ENCODE measurements at places on chromosomes 2 and 18.

- no peak for DNase-seq
These were observed 628 bp downstream of the SH2D6 start for GRCh38 chr2:85419009-85419675.

- no peak for DNase-seq
These were observed 88.8 kb downstream of the CDC42EP3 start for GRCh38 chr2:37582481-37583220.

DNA sequence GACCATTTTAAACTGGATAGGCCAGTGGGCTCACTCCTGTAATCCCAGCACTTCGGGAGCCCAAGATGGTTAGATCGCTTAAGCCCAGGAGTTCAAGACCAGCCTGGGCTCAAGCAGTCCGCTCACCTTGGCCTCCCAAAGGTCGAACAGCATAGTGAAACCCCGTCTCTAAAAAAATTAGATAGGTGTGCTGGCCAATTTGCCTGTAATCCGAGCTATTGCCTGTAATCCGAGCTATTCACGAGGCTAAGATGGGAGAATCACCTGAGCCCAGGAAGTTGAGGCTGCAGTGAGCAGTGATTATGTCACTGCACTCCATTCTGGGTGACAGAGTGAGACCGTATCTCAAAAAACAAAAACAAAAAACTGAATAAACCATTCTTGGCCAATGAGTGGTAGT lies 52.6 kb upstream of the EMILIN2 start:
- DNase-seq: no peak

DNA sequence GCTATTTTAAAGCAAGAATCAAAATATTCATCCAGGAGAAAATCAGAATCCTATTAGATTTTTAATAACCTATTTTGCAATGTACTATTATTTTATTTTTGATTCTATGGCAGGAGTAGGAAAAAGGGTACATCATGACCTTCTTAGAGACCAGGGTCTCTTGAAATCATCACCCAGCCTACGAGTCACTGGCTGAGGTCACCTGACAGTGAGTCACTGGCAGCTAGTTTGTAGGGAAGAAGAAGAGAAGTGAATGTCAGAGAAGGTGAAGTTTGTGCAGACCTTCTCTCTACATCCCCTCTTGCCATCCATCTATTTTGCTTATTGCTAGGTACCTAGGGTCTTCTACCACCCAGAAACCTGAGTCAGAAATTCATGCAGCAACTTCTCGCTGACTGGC lies 144.2 kb downstream of the ALK start:
- no peak for DNase-seq

DNA sequence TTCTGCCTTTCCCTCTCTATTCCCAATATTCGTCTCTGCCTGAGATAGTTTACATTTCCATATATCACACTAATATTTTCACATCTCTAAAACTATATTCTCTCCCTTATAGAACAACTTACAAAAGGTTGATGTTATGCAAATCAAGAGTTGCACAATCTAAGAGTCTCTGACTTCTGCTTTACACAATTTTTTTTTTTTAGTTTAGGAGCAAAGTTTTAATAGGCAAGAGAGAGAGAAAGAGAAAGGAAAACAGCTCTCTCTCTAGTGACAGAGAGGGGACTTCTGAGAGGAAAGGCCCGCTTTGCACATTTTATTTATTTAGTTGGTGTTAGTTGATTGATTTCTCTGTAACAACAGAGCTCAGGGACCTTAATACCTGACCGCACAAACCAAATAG lies 380.2 kb downstream of the TXNL1 start:
- DNase-seq: no peak

DNA sequence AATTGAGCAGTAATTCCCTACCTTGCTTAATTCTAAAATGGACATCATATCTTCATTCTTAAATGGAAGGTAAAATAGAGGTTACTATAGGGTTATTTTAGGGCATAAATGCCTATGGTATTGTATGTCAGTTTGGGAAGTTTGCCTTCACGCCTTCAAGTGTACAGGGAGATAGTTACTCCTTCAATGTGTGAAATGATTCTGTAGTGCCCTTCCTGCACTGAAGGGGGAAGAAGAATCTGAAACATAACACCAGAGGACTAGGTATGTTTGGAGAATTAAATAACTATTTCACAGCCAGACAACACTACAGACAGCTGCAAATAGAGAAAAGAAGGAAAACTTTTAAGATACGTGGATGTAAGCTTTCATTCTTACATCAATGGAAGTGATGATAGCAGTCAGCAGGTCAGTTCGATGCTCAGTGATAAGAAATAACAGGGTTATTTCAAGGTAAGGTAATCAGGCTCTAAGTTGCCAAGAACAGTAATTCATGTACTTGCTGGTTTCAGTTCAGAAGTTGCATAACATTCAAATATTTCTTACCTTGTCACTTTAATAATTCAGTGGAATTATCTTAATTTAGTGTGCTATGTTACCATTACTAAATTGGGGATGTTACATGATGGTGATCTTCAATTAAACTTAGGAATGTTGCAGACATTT lies 4.0 kb downstream of the PKP4 start:
- no peak for DNase-seq

DNA sequence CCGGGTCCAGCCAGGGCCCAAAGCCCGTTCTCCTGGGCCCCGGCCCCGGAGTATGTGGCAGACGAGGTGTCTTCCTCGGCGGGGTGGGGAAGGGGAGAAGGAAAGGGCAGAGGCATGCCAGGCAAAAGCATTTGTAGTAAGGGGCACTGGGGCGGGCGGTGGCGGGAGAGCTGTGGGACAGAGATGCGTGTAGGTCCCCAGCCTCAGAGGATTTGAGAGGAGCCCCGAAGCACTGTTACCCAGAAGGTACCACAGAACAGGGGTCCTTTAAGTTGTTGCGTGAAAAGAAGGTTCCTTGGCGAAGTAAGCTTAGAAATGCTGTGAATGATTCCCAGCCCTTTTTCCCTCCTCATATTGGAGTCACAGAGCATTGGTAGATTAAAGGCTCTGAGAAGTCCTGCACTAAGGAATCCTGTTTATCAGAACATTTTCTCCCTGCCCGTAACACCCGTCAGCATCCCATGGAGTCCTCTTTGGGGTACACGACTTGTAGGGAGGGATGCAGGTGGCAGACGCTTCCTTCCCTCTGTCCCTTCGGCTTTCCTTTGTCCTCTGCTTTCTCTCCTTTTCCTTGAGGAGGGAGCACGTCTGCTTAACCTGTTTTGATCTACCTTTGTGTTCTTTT lies 12.5 kb downstream of the GAREM2 start:
- no peak for DNase-seq

DNA sequence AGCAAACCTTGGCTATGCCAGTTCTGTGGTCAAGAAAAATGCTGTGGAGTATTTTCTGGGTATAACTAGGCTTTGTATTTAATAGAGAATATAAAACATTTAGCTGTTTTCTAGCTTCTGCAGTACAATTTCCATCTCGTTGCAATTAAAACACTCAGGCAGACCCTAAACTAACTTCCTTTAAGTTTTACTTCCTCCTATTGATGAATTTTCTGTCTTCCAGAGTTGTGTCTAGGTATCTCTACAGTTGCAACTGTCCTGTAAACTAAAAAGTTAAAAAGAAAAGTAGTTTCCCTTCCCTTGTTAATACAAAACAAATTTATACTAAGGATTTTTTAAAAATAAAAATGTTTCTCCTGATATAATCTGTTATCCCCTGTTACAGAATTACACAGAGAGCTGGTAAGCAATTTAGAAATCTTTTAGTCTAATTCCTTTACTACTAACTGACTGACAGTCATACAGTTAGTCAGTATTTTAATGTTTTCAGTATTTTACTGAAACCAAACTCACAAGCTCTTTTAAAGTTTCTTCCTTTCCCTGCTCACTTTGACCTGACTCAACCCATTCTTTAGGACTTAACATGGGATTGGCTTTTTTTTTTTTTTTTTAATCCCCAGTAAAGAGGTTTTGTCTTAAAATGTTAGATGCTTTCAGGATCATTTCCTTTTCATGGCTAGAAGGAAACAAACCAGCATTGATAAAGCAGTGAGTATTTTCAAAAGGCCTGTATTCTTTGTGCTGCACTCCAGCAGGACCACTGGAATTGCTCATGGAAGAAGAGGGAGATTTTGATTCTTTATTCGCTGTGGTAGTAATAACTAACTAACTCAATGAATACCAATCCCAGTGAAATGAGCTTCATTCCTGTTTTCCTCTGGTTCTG lies 22.9 kb downstream of the ITGAV start:
- DNase-seq: no peak

- no peak for DNase-seq
These were observed 42.0 kb upstream of the MSH2 start for GRCh38 chr2:47360927-47361326.

GRCh38 chr2:240452462-240453256 lies 17.2 kb downstream of the GPC1 start:
- no peak for DNase-seq

DNA sequence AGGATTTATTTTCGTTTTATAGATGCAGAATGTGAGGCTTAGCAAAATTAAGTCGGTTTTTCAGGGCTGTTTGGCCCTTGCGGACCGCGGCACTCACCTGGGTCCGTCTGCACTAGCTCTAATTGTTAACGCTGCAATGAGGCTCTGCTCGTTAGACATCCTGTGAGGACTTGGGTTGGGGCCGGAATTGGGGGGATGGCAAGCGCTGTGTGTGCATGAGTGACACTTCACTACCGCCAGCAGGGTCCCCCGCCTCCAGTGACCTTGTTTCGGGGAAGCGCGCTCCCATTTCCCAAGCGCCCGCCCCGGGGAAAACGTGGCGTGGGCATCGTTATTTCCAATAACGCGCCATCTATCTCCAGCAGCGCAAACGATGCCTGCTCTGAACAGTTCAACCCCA lies 54.2 kb downstream of the KCNG2 start:
- DNase-seq: no peak

GRCh38 chr2:120796094-120796493 lies 60.4 kb downstream of the GLI2 start:
- no peak for DNase-seq

- DNase-seq: no peak
These were observed 25.2 kb upstream of the LCLAT1 start for GRCh38 chr2:30421604-30422443.

GRCh38 chr2:170525566-170525900 lies 189.6 kb upstream of the SP5 start:
- DNase-seq: no peak

GRCh38 chr2:12361506-12361905 lies 355.2 kb upstream of the TRIB2 start:
- DNase-seq: no peak

DNA sequence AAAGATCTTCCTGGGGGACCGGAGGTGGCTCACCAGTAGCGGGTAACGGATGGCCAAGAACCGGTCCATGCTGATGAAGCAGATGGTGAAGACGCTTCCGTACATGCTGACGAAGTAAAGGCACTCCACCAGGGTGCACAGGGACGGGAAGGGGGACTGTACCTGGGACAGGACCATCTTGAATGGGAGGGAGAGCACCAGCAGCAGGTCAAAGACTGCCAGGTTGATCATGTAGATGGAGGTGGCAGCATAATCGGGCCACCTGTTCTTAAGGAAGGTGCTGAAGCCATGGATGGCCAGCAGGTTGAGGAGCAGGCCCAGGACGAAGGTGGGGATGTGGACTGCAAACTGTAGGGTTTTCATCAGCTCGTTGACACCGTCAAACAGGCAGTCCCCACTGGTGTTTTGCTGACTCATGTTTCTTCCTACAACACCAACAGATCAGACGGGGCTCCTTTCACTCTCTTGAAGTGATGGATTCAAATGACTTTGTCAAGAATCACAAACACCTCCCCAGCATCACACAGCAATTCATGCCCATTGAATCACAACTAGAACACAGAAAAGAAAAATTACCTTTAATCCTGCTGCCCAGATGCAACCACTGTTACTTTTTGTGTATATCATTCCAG lies 14.4 kb downstream of the GPR55 start:
- no peak for DNase-seq

DNA sequence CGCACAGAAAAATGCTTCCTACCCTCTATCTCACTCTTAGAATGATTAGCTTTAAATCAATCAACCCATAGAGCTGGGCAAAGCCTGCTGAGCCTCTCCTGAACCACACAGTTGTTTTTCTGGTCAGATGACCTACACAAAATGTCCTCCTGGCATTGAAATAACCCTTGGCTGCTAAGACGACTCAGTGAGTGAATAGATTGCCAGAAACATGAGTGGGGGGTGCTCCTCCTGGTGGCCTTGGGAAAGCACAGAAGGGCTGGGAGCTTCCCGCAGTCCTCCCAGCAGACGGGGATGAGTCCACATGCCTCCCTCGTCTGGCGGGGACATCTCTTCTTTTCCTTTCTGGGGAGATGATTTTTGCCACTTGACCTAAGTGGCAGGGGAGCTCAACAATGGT lies 14.9 kb downstream of the MAL start:
- no peak for DNase-seq

GRCh38 chr2:177332026-177332991 lies 60.3 kb upstream of the AGPS start:
- no peak for DNase-seq

- DNase-seq: no peak
These were observed 2.0 kb downstream of the IL1A start for GRCh38 chr2:112782234-112782799.

DNA sequence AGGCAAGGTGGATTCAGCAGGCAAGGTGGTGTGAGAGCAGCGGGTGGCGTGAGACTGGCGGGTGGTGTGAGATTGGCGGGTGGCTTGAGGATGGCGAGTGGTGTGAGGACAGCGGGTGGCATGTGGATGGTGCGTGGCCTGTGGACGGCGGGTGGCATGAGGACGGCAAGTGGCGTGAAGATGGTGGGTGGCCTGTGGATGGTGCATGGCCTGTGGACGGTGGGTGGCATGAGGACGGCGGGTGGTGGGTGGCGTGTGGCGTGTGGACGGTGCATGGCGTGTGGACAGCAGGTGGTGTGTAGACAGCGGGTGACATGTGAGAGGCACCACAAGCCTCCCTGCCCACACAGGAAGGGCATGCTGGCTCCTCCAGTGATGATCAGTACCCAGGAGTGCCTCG lies 186.9 kb upstream of the SALL3 start:
- no peak for DNase-seq

DNA sequence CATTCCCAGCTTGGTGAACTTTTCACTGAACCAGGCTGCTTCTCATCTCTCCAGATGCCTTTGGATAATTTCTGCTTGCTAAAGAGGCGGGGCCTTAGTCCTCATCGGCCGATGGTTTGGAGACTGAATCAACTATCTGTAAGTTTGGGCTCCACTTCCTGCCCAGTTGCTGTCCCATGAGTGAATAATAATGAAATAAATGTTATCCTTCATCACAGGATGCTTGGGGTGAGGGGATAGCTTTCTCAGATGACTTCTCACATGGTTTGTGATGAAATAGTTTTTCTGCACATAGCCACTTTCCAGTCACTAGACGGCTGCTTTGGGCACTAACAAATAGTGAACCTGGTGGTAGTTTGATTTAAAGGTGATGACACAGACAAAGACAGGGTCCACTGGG lies 376.6 kb upstream of the TRIB2 start:
- no peak for DNase-seq

DNA sequence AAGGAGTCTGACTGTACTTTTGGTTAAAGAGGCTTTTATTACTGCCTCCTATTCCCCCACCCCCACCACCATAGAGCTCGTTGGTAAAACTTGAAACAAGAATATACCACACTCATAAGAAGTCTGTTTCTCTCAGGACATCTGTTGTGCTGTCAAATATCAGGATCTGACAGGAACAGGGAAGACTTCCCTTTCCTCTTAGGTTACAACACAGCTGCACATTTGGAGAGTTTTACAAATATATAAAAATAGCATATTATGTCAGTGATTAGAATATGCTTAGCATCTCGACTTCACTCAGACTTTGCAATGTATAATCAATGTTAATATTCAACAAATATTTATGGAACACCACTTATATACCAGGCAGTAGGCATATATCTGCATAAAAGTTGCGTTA lies 439.6 kb upstream of the REG3G start:
- no peak for DNase-seq

GRCh38 chr18:49767111-49768050 lies 46.0 kb downstream of the ACAA2 start:
- no peak for DNase-seq

GRCh38 chr2:137206069-137206468 lies 440.7 kb downstream of the THSD7B start:
- no peak for DNase-seq

Measured in stimulated activated CD8-positive, alpha-beta memory T cell treated with anti-CD3 and anti-CD28 coated beads, Interleukin-2, amount 100 ng/mL, for 1 hour (primary cell).